Stimulated activated CD4-positive, alpha-beta T cell treated with anti-CD3 and anti-CD28 coated beads, Interleukin-15, amount 100 ng/mL, for 48 hours (primary cell): ENCODE measurements at places on chromosomes 6 and 20.

- no peak for DNase-seq
Observed at GRCh38 chr6:36852481-36853147, 13.4 kb upstream of the CPNE5 start.

DNA sequence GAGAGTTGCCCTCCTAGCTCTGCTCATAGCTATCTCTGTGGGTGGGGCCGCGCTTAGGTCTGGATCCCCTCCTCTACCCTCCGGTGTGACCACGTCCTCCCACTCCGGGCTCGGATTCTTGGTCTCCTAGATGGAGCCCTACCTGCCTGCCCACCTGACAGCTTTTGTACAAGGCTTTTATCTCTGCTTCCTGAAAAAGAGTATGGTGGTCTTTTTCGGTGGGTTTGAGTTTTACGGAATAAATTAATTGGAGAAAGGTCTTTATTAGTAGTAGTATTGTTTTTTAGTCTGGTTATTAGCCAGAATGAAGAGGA lies 773 bp downstream of the SMAP1 start:
- DNase-seq = no peak

- no peak for DNase-seq
Observed at GRCh38 chr6:123575188-123575587, 61.6 kb downstream of the TRDN start.

DNA sequence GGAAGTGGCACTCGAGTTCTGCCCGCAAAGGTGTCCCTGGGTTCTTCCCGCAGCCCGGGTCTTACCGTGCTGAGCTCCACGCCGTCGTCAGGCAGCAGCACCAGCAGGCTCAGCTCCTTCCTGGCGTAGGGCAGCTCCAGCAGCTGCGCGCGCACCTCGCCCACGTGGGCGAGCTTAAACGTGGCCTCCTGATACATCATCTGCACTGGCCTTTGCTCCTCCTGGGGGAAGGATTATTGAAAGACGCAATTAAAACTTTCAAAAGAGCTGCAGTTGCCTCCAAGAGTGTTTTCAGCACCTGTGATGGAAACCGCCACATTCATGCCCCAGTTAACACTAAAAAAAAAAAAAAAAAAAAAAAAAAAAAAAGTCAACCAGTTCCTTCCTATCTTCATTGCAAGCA lies 11.3 kb downstream of the SERPINB9 start:
- DNase-seq = peak; percentile 43

GRCh38 chr6:121344539-121344938 lies 10.3 kb upstream of the TBC1D32 start:
- no peak for DNase-seq

GRCh38 chr6:105573556-105573955 lies 170.7 kb upstream of the PREP start:
- DNase-seq = no peak

DNA sequence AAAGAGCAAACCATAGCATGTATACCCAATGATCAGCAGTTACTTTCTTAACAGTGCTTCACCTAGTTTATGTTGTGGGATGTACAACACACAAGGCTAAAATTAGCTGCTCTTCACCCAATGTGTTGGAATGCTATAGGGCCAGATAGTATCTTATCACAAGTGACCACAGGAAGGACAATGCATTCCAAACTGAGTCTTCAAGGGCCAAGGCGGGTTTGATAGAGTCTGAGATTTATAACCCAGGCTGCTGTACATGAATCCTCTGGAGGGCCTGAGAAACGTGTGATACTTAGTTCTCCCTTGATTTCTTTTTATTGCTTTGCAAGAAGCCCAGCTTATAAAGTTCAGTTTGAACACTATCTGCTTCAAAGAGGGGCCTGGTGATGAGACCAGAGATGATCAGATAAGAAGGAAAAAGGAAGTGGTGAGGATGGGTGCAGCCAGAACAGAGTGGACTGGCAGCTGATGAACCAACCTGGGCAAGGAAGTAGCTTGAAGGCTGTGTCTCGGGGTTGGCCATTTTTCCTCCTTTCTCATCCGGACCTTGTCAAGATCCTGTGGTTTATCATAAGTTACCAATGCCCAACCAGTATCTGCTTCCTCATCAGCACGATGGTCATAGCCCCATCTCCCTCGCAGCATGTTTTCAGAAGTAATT lies 62.2 kb upstream of the BMP2 start:
- DNase-seq = no peak

GRCh38 chr6:107550241-107550840 lies 60.4 kb downstream of the SOBP start:
- no peak for DNase-seq

DNA sequence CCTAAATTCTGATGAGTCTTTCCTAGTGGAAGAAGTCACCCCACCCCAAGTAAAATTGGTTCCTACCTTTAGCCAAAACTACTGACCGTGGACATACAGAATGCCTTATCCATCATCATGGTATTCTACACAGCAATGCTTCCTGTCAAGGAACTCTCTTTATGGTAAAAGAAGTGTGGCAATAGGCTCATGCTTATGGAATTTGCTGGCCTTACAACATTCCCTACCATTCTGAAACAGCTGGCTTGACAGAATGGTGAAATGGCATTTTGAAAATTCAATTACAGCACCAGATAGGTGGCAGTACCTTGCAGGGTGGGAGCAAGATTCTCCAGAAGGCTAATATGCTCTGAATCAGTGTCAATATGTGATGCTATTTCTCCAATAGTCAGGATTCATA lies 41.8 kb upstream of the BACH2 start:
- DNase-seq = no peak

DNA sequence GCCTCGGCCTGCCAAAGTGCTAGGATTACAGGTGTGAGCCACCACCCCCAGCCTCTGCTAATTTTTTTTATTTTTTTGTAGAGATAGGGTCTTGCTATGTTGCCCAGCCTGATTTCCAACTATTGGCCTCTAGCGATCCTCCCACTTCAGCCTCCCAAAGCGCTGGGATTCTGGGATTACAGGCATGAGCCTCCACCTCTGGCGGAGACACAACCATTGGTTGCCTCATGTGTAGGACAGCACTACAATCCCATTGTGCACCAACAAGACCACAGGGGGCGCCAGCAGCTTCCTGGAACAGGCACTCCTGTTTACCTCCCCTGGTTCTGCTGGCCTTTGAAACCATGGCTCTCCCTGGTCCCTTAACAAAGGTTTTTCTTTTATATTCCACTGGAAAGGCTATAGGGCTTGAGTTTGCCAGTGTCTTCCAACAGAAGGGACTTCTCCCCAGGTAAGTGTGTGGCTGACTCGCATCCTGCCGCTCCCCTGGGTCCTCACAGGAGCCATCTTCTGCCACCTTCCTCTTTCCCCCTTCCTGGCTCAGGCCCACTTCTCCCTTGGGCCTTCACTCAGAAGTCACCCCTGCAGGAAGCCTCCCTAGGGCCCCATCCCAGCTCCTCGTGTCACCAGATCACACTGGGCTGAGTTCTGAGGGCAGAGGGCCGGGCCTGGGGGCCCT lies 39.2 kb upstream of the TLDC2 start:
- DNase-seq = peak; percentile 57

DNA sequence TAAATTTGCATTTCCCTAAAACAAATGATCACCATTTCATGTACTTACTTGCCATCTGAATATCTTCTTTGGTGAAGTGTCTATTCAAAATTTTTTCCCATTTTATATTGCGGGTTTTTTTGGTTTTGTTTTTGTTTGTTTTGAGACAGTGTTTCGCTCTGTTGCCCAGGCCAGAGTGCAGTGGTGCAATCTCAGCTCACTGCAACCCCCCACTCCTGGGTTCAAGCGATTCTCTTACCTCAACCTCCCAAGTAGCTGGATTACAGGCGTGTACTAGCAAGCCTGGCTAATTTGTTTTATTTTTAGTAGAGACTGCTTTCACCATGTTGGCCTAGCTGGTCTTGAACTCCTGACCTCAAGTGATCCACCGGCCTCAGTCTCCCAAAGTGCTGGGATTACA lies 9.1 kb upstream of the REPS1 start:
- no peak for DNase-seq

DNA sequence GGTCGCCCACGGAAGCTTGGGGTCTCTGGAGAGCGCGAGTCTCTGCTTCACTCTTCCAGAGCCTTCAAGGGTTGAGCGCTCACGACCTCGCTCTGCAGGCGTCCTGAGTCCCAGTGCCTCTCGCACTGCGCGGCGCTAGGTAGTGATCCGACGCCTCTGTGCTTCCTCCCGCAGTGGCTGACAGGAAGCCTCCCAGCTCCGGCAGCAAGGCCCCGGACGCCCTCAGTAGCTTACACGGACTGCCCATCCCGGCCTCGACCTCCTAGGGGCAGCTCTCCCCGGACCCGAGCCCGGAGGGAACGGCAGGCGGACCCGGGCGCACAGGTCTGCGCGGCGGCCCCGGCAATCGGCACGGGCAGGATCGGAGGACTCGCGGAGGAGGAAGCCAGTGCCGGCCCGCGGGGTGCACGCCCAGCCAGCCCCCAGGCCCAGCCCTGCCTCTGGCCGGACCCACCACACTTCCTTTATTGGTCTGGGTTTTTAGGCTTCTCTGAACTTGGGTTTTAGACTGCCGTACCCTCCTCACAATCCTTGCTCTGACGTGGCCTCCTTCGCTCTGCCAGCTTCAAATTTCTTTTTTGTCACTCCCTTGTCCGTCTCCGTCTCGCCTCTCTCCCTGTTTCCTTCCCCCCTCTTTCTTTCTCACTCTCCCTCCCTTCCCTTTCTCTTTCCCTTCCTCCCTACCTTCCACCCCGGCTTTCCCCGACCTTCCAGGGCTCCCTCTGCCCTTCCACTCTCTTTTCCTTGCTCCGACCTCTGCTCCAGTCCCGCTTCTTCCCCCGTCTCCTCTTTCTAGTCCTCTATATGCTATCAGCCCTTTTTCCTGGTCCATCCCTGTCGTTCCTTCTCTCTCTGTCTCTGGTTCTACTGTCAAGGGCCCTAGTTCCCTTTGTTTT lies 9.1 kb downstream of the PAX1 start:
- no peak for DNase-seq

GRCh38 chr6:121302882-121303281 lies 31.4 kb downstream of the TBC1D32 start:
- DNase-seq = no peak

- no peak for DNase-seq
Observed at GRCh38 chr20:51490635-51491034, 51.9 kb downstream of the NFATC2 start.

- DNase-seq = no peak
Observed at GRCh38 chr6:125154118-125154760, 666 bp downstream of the TPD52L1 start.

DNA sequence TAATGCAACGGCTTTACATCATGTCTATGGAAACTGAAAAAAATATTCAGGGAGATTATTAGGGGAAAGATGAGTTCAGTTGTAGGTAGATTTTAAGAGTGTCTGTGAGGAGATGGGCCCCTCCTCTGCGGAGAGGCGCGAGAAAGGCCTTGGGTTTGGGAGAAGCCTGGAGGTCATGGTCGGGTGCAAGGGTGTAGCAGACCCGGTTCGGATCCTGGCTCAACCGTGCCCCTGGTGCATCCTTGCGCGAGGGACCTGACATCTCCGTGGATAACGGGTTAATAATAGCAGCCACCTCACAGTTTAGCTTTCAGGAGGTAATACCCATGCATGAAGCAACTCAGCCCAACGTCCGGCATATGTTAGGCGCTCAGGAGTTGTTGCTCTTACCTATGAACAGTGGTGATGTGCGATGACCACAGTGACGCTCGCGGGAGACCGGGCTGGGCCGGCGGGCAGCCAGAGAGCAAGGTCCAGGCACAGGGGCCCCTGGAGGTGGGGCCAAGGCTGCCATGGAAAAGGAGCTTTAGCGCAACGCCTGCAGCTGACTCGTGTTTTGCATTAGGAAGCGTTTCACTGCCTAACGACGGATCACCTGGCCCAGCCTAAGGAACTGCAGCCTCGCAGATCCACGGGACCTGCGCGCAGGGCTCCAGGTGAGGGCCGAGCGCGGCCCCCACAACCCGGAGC lies 146.4 kb upstream of the ARID1B start:
- no peak for DNase-seq

DNA sequence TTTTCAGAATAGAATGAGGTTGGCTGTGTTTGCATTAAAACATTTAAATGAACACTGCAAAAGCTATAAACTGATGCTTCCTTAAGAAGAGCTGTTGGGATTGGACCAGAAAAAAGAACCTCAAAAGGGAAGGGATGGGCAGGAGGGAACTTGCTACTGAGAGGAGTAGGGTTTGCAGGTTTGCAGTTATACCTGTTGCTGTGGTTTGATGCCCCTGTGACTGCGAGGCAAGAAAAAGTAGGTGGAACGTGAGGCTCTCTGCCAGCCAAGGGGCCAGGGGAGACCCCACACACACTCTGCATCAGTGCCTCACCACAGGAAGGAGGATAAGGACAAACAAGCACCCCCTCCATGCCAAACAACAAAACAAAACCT lies 197.2 kb downstream of the BCAS1 start:
- DNase-seq = no peak

DNA sequence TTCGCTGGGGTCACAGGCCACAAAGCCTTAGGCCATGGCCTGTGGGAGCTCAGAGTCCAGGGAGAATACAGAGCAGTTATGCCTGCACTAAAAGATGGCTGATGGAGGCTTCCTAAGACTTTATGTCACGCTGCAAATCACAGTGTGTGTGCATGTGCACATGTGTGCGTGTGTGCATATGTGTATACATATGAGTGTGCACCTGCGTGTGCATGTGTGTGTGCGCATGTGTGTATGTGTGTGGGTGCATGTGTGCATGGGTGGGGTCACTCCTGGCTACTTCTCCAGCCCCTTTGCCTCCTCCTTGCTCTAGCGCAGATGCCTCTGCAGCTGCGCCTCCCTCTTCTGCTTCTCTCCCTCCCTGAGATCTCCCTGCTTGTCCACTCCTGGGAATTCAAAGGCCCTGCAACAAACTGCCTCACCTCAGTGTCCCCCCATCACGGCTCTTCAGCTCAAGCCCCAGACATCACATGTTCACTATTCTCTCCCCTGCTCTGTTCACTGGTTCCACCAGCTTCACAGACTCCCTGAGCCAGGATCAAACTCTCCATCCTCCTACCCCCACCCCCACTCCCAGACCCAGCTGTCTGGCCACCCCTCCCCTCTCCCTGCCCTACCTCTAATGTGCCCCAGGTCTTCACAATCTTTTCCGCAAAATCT lies 84.4 kb upstream of the NNAT start:
- no peak for DNase-seq

DNA sequence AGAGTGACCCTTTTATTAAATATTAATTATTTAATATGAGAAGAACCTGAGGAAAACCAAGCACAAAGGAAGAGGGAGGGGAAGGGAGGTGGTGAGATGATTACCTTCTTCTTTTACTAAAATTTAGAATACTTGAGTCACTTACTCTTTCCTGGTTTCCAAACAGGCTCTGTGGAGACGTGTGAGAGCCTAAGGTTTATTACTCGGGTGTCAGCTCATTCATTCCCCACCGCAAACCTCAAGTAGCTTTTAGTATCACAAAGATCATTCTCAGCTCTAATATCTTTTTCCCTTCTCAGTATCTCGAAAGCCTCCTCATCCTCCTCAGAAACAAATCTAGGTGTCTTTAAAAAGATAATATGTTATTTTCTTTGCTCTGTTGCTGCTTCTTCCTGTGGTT lies 497.2 kb upstream of the JARID2 start:
- DNase-seq = no peak

- no peak for DNase-seq
Observed at GRCh38 chr6:106159531-106159940, 73.4 kb downstream of the PRDM1 start.

GRCh38 chr6:11324453-11325015 lies 92.1 kb upstream of the NEDD9 start:
- peak; percentile 50 for DNase-seq
